ENCODE measurements at places on chromosomes 3 and 15.

DNA sequence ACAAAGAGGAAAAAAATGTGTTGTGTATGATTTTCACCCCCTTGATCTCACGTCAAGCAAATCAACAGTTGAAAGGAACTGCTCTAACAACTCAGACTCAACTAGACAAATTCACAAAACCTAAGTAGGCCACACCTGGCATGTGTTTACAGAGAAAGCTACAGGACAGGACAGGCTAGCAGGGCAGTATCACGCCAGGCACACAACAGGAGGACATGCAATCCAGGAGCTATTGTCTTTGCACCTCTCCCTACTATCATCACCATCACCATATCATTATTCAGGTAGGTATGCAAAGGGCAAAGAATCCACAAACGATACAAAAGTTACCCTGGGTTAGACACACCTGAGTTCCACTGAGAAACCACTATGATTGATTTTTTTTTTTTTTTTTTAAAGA, 86.4 kb downstream of the TBL1XR1 start:
- no peak for DNase-seq

GRCh38 chr15:31062911-31063310, 38.6 kb downstream of the TRPM1 start:
- DNase-seq, result no peak

DNA sequence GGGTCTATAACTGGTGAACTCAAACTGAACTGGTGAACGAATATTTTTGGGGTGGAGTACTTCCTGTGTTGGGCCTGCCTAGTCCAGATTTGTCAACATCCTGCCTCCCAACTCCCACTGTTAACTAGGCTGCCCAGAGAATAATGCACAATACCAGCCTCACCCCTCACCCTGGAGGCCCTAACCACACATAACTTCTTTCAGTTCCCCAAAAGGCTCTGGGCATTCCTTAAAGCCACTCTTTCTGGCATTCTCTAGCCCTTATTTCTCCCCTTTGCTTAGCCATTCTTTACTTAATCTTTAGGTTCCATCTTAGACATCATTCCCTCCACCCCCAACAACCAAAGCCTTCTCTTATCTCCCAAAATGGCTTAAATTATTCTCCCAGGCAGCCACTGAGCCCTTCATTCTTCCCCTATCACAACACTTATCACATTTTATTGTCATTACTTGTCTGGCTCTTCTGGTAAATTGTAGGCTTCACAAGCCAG, 9.1 kb upstream of the SEC11A start:
- no peak for DNase-seq

DNA sequence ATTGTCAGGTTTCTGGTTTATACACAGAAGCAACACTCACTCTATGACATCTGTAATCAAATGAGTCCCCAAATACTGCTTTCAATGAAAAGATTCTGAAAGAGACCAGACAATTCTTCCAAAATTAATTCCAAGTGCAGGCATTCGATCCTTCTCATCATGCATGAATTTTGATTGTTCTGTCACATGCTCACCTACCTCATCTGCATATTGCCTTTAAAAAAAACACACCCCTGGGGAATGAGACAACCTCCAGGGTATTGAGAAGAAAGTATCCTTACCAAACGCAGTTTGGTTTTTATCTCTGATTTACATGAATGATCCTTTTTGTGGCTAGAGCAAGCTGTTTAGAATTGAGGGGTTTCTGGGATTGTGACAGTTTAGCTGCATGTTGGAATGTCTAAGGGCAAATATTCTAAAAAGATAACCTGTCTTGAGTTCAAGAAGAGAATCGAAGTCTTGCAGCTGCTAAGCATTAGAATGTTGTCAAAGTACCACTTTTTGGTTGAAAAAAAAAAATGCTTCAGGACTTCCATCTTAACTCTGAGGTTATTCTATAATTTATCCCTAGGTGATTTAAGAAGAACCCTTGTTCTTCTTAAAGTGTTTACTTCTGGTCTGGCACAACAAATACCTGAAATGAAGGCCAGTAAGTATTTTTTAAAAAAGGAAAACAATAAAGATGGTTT, 653.1 kb downstream of the RBMS3 start:
- no peak for DNase-seq

DNA sequence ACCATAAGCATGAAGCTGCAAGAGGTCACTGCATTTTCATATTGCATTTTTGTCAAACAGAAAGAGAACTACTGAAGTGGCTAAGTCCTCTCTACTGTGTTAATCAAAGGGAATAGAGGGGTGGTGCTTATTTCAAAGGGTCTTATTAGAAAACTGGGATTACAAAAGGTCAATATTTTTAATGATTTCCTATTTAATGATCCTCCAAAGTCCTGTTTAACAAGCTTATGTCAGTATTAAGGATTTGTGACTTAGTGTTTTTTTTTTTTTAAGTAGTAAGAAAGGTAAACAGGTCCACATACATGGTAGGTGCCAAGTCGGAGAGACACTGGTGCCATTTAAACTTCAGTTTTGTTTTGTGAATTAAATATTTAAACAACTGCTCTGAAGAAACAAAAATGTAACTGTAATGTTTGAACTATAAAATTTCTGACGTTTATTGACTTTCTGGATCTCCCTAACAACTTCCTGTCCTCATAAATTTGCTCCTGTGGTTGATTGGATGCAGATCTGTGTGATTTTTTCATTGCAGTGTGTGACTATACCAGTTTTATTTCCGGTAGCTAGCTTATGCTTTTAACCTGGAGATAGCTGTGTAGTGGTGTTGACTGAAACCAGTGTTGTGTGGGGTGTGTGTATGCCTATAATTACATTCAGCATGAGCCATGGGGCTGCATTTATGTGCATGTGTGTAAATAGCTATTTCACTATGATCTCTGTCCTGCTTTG, 8.6 kb upstream of the CACNA1D start:
- no peak for DNase-seq

DNA sequence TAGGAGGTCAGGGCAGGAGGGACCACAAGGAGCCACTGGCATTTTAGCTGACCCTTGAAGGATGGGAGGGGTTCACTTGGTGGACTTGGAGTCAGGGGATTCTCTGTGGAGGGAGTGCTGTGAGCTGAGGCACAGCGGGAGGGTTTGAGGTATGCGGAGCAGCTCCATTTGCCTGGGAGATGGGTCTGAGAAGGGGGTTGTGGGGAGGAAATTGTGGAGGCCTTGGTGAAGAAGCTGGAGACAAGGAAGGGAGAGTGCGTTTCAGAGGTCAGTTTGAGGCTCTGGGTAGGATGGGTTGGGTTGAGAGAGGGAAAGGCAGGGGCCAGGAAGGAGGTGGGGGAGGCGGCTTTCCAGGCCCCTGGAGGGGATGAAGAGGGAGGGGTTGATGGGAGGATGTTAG, 20.2 kb downstream of the PLEKHO2 start:
- no peak for DNase-seq

GRCh38 chr15:68408971-68409370, 23.0 kb downstream of the ITGA11 start:
- no peak for DNase-seq

- no peak for DNase-seq
Observed at GRCh38 chr3:39205919-39206516, 13.6 kb upstream of the XIRP1 start.

Data from hematopoietic multipotent progenitor cell treated with erythropoietin and hydrocortisone succinate and interleukin-3 and kit ligand, for 15 days (in vitro differentiated cells).